Germinal center (tissue), 1 donor: ENCODE measurements at places on chromosomes 3 and 15.

DNA sequence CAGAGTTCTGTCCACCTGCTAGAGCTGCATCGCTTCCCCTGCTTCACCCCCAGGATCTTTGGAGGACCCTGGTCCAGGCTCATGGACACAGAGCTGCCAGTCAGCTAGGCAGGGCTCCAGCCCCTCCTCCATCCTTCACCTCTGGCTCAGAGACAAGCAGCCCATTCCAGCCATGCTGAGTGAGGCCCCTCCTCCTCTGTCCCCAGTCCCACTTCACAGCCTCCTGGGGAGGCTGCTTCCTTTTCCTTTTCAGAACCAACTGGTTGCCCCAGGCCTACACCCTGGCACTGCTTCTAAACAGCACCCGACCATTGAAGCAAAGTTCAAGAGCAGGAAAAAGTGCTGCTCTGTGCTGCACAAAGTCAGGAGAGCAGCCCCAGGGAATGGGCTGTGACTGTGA, 22.2 kb downstream of the IQSEC1 start:
- no peak for DNase-seq

DNA sequence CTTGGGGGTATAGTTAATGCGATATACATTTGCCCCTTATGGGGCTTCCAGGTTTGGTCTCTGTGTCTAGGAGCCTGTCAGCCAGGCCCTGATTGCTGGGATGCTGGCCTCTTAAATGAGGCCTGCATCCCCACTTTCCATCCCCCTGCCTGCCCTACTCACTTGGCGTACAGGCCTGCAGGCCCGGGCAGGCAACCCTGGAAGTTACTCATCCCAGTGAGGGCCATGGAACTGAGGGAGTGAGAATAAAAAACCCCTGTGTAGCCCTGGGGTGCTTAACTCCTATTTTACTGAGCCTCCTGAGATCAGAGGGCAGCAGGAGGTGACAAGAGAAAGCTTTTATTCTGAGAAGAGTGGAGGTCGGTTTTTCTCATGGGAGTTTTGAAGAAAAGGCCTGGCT, 2.0 kb downstream of the DISP2 start:
- DNase-seq, result no peak

- DNase-seq, result no peak
Observed at GRCh38 chr3:146163584-146163983, 2.6 kb upstream of the PLOD2 start.

DNA sequence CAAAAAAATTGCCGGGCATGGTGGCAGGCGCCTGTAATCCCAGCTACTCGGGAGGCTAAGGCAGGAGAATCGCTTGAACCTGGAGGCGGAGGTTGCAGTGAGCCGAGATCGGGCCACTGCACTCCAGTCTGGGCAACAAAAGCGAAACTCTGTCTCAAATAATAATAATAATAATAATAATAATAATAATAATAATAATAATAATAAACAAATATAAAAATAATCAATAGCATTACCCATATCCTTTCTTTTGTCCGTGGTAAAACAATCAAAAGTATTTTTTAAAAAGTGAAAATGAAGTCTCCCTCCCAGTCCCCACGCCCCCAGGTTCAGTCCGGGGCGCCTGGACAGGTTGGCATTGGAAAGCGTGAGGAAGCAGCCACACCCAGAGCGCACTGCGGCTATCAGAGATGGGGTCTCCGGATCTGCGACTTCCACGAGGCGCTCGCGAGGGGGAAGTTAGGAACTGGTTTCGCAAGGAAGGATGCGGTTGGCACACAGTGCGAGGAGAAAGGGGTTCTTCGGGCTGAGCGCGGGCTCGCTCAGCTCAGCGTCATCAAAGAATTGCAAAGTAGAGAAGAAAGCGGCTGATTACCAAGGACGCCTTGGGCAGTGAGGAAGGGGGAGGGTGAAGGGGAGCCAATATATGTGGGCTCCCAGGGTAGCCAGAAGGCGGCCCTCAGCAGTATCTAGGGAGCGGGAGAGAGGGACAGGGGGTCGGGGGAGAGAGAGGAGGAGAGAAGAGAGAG, 69.5 kb upstream of the EPHB3 start:
- no peak for DNase-seq

GRCh38 chr3:151156618-151157216, 46.3 kb downstream of the GPR171 start:
- peak; percentile 57 for DNase-seq

DNA sequence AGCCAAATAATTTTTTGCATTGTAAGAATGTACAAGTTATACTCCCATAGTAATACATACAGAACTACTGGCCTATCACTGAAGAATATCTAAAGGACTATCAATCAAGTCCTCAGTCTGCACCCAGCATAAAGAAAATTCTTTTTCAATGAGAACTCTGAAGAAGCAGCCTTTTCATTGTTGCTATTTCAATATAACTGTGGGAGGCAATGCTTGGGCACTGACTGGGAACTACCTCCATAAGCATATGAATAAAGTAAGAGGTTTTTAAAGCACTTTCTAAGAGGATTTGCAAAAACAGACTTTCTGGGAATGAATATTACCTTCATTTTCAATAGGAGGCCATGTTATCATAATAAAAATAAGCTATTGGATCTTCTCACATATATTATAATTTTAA, 24.6 kb upstream of the NECTIN3 start:
- DNase-seq, result no peak

DNA sequence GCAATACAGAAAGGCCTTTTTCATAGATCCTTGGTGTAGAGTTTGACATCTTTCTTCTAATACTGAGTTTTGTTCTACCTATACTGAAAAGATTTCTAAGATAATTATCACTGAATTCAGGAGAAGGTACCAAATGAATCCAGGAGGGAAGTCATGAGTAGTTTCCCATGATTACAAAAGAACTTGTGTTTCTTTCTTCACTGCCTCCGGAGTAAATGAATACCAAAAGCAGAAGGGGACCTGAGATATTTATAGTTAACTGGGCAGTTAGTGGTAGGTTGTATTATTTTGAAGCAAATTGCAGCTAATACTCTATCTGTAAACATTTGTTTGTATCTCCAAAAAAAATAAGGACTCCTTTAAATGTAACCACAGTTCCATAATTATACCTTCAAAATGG, 175.4 kb downstream of the SUCNR1 start:
- no peak for DNase-seq

- peak; percentile 50 for DNase-seq
Observed at GRCh38 chr3:71724584-71725270, 475 bp downstream of the EIF4E3 start.

- no peak for DNase-seq
Observed at GRCh38 chr15:79896131-79896633, 632 bp downstream of the MTHFS start.

- no peak for DNase-seq
Observed at GRCh38 chr15:65056868-65057548, 10.8 kb downstream of the RASL12 start.

DNA sequence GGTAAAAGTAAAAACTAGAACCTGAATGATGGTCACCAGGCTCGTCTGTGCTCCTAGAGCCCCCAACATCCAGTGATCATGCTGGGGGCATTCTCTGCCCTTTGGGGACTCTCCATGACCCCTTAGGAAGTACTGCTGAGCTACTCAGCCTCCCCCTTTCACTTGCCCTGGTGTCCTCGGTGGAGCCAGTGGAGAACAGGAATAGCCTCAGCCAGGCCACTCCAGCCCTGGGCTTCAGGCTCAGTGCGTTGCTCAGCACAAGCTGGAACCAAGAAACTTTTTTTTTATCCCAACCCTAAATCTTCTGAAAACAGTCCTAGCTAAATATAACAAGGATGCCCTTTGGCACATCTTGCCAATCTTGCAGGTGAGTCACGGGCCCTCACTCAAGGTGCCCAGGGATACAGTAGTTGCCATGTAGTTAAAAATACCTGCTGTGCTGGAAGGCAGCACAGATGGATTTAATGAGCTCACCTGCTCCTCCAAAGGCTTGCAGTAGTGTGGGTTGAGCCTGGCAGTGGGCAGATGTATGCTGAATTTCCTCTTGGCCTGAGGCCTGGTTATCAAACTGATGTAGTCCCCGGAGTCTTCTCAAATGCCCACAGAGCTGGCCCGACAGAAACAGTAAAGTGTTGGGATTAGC, 46.9 kb upstream of the TMEM158 start:
- DNase-seq, result no peak

DNA sequence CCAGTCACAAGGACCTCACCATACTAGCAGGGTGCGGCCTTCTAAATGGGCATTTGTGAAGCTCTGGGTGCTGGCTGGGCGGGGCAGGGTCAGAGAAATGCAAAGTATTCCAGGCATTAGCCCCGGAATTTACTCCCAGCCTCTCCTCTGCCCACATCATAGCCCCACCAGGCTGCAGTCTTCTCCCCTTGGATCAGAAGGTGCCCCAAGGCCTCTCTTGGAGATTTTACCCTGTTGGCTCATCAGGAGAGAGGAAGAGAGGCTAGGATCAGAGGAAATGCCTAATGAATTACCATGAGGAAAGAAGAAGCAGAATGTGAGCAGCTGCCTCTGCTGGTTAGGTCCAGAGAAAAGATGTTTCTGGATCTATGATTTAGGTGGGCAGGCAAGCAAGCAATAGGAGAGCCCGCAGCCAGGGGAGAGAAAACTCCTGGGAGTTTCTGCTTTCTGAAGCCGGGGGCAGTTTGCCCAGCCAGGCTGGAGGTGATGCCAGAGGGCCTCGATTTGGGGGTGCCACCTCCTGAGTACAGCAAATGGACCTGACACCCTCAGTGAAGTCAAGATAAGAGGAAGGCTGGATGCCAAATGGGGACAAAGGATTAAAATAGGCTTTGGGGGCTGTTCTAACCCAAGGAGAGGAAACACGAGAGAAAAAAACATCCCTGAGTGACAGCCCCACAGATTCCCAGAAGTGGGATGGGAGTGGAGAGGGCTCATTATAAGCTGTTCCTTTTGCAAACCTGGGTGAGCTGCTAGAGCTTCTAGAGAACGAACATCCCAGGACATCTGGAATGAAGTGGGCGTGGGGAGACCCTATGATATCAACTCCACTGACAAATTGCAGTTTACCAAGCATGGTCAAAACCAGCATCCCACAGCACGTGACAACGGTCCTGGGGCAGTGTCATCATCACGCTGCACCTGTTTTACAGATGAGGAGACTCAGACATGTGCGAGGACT, 65.4 kb downstream of the BDH1 start:
- no peak for DNase-seq
